ENCODE measurements at places on chromosomes 12 and 14.
A peak's percentile ranks its signal among the peaks of the same experiment; 100 is the strongest.

- DNase-seq, result no peak
Observed at GRCh38 chr12:111359914-111360276, 9.0 kb downstream of the PHETA1 start.

- peak; percentile 35 for DNase-seq
Observed at GRCh38 chr14:65103150-65103760, 938 bp upstream of the MAX start.

- peak; percentile 71 for DNase-seq
Observed at GRCh38 chr12:109714141-109714912, 702 bp downstream of the FAM222A start.

DNA sequence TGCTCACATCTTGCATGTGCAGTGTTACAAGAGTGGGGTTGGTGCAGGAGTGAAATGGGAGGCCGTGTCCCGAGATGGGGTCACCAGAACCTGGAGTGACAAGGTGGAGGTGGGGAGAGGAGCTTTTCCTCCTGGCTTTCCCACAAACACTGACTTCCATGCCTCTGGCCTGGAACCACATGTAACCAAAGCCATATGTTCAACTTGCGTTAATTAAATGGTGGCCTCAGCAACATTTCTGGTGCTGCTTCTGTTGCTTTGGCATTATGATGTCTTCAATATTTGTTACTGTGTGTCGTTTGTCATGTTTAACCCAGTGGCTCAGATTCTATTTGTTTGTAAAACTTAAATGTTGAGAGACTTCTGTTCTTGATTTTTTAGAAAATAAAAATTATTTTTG lies 110.2 kb downstream of the VCPKMT start:
- no peak for DNase-seq

- no peak for DNase-seq
Observed at GRCh38 chr14:103118018-103118662, 5.1 kb upstream of the TNFAIP2 start.

GRCh38 chr14:86003998-86004397 lies 474.1 kb downstream of the FLRT2 start:
- DNase-seq, result peak; percentile 7

GRCh38 chr14:88706425-88706824 lies 86.3 kb downstream of the EML5 start:
- DNase-seq, result no peak

DNA sequence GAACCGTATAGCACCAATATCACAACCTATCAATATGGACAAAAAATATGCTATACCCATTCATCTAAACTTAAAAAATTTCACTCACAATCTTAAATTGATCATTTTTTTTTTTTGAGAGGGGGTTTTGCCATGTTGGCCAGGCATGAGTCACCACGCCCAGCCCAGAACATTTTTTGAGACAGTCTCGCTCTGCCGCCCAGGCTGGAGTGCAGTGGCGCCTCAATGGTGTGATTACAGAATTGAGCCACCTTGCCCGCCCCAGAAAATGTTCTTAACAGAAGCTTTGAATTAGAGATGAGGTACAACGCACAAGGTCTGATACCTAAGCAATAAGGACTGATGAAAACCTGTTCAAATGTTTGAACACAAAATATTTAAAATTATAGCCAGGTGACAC lies 15.8 kb upstream of the ATP5F1B start:
- no peak for DNase-seq

DNA sequence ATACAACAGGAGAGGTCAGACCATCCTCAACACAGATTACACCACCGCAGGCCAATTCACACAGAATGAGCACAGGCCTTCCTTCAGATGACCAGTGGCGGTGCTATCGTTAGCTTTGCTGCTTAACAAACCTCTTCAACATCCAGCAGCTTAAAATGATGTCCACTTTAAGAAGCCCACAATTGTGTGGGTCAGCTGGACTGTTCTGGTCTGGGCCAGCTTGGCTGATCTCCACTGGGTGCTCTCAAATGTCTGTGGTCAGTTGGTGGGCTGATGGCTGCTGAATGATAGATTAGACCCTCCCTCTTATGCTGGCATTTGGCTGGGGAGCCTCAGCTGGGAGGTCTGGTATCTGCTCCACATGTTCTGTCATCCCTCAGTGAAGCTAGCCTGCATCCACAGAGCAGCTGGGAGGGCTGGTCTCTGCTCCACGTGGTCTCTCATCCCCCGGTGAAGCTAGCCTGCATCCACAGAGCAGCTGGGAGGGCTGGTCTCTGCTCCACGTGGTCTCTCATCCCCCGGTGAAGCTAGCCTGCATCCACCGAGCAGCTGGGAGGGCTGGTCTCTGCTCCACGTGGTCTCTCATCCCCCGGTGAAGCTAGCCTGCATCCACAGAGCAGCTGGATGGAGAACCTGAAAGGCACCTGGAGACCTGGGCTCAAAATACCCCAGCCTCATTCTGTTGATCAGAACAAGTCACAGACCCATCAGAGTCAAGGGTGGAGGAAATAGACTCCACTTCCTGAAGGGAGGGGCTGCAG lies 203.6 kb upstream of the DIO3 start:
- DNase-seq, result no peak

- DNase-seq, result peak; percentile 22
Observed at GRCh38 chr12:93896427-93896826, 219.3 kb downstream of the CRADD start.

DNA sequence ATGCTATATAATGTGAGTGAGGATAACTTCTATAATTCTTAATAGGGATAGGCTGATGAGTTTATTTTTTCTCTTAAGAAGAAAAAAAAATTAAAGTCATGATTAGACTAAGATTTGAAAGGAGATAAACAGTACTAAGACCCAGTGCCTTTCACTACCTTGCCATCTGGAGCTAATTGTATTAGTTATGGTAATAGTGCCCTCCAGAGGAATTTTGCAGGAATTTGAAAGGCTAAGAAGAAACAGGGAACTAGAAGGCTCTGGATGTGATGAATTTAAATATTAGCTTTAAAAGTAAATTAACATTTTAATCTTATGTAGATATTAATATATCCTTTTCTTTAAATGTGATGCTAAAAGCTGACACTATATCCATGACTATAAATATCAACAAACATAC lies 36.6 kb upstream of the PIK3C2G start:
- DNase-seq, result peak; percentile 55

DNA sequence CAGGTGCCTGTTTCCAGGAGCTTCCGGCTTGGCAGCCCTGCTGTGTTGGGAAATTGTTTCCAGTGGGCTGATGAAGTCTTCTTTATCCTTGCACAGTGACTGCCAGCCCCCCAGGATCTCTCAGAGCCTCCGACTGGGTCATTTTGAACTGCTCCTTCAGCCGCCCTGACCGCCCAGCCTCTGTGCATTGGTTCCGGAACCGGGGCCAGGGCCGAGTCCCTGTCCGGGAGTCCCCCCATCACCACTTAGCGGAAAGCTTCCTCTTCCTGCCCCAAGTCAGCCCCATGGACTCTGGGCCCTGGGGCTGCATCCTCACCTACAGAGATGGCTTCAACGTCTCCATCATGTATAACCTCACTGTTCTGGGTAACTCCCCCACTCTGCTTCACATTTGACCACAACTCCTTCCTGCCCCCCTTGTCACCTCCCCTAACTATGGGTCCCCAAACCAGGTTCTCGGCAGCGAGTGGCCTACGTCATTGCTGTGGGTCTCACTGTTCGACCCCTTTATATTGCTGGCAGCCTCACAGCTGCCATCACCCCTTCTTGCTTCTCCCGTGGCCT lies 2.3 kb downstream of the LAG3 start:
- no peak for DNase-seq

DNA sequence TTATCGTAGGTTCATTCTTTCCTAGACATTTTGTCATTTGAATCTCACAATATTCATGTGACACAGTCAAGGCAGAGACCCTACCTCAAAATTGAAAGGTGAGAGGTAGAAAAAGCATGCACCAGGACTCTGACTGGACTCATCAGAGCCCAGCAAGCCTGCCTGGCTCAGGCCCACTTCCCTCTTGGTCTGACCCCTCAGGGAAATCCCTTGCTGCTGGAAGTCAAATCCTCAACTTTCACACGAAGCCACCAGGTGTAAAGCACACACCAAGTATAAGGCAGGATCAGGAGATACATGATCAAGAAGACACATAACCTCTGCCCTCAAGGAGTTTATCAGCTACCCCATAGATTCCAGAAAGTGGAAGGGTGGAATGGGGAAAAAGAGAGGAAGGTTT lies 18.8 kb downstream of the NIN start:
- DNase-seq, result no peak

- peak; percentile 67 for DNase-seq
Observed at GRCh38 chr12:40063414-40063813, 42.5 kb downstream of the SLC2A13 start.

DNA sequence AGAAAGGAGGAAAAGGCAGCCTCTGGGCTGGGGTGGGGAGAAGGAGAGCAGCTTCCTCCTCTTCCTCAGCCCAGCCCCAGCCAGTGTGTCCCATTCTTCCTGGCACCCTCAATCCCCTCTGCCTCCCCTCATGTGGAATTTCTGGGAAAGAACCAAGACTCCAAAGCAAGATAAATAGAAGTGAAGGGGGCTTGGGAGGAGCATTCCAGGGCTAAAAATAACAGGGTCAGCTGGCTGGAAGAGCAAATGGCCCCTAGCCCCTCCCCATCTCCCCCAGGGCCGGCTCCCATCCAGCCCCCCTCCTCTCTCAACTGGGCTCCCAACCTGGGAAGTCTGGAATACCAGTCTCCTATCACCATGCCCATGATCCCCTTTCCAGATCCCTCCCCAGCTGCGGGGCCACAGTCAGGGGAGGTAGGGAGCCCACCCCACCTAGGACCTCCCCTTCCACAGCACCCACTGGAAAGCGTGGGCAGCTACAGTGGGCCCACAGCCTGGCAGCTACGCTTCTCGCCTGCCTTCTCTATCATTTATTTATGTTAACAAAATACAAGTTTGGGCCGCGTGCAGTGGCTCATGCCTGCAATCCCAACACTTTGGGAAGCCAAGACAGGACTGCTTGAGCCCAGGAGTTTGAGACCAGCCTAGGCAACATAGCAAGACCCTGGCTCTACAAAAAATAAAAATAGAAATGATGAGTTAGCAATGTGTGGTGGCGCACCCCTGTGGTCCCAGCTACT lies 88.3 kb downstream of the IRF2BPL start:
- no peak for DNase-seq

DNA sequence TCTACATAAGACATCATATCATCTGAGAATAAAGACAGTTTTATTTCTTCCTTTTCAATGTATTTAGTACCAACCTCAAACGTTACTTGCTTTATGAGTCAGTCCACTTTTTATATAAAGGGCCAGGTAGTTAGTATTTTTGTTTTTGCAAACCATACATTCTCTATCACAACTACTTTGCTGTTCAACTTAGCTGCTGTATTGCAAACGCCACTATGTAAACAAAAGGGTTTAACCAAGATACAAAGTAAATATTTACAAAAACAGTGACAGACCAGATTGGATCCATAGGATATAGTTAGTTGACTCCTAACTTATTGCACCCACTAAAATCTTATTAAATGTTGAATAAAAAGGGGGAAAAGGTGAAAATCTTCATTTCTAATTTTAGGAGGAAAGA lies 87.7 kb upstream of the FOXG1 start:
- DNase-seq, result no peak

- DNase-seq, result peak; percentile 78
Observed at GRCh38 chr12:6852651-6853354, 853 bp downstream of the USP5 start.

DNA sequence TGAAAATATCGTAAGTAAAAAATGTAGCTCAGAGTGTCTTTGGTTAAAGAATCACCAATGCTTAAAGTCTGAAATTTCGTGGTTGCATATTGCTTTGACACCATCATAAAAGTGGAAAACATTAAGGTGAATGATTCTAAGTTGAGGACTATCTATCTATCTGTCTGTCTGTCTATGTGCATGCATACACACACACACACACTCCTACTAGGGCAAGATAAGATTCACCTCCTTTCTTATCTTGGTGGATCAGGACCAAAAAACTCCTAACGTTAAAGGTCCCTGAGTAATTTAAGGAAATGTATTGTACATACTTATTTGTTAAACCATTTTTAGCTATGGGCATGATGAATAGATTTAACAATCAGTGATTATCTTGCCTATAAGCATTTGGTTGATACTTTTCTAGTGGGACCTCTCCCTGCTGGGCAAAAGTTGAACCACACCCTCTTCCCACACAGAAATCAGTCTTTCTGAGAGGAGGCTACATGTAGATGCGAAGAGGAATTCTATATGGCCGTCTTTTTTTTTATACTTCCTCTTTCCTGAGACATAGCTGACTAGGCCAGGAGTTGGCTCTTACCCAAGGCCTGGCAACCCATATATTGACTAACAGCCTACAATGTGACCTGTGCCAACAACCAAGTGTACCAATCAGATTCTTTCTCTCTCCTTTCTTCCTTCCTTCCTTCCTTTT lies 19.3 kb upstream of the LLPH start:
- DNase-seq, result peak; percentile 57

GRCh38 chr14:53520078-53520928 lies 367.2 kb upstream of the DDHD1 start:
- no peak for DNase-seq

- no peak for DNase-seq
Observed at GRCh38 chr14:76287063-76287462, 88.9 kb upstream of the ESRRB start.

DNA sequence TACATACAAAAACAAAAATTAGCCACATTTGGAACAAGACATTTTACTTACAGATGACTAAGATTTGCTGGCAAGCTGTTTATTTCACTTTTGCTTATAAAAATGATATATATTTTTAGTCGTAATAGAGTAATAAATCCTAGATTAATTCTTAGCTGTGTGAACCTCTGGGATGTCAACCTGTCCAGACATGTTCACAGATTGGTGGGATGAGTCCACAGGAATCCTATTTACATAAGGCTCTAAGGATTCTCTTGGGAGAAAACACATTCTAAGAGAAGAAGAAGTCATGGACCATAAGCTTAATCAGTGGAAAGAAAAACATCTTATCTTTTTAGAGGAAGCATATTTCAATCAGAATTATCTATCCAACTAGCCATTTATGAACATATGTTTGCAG lies 797.4 kb downstream of the C12orf50 start:
- DNase-seq, result no peak

DNA sequence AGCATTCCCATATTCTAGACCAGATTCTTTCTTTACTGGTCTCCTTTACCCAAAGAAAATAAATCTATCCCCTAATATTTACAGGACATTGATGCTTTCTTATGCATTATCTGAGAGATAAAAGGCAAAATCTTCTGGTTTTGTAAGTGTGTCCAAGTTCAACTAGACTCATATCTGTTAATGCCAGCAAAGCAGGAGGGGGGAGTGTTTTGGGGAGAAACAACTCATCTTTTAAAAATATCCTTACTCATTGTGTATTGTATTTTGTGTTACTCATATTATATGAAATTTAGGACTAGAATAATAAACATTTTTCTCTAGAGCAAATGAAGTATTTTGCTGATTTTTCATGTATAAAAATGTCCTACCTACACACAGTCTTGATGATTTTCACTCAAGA lies 54.8 kb downstream of the SAMD4A start:
- DNase-seq, result no peak

DNA sequence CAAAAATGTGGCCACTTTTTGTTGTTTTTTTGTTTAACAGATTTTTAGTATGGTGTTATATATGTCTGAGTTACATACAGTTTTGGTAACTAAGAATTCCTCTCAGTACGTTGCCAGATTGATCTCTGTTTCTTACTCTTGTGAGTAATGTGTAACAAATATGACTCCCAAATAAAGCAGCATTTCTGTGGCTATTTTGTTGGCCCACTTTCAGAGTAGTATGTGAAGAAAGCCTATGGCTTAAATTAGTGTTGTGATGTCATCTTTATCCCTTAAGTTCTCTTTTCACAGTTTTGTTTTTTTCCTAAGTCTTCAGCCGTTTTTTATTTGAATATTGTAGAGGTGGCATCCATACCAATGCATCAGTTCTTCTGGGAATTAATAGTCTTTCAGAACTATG lies 10.7 kb downstream of the PCNX4 start:
- peak; percentile 7 for DNase-seq
